Mesangial cell (primary cell): ENCODE measurements at places on chromosomes 7 and 10. TPM values are rescaled to one million over a fixed set of nuclear protein-coding genes. Genes with fewer than 3 reads are reported as not detected.

DUSP5 gene
- total RNA-seq = 22.6 and 26.9 TPM in 2 replicates

SPDYE2B gene
- not detected in 2 replicates for total RNA-seq

CRTAC1 gene
- 0.65 and 1.4 TPM in 2 replicates for total RNA-seq

PIP gene
- not detected in 2 replicates for total RNA-seq

SLC18A3 gene
- under 0.01 and 0.13 TPM in 2 replicates for total RNA-seq

PLPP4 gene
- total RNA-seq = 23.1 and 41.9 TPM in 2 replicates

KIAA1217 gene
- total RNA-seq = 6.8 and 21.9 TPM in 2 replicates

ANKRD2 gene
- 0.81 and 3.0 TPM in 2 replicates for total RNA-seq

GIMAP6 gene
- not detected in 2 replicates for total RNA-seq

SCIN gene
- 0.49 and 8.6 TPM in 2 replicates for total RNA-seq

SFXN3 gene
- total RNA-seq = 66.3 and 109 TPM in 2 replicates

CABCOCO1 gene
- total RNA-seq = 0.16 and 1.5 TPM in 2 replicates

LDB3 gene
- under 0.01 and 0.13 TPM in 2 replicates for total RNA-seq

WDFY4 gene
- not detected in 2 replicates for total RNA-seq

ACSM6 gene
- not detected in 2 replicates for total RNA-seq

FAM25G gene
- total RNA-seq = not detected in 2 replicates

AGAP5 gene
- 0.65 and 2.4 TPM in 2 replicates for total RNA-seq

MARVELD1 gene
- 37.5 and 61.7 TPM in 2 replicates for total RNA-seq

SH2D4B gene
- total RNA-seq = under 0.01 TPM in 1 of 2 replicates, not detected in the other

IFIT3 gene
- 4.3 and 5.4 TPM in 2 replicates for total RNA-seq

FOXP2 gene
- total RNA-seq = 0.33 and 1.1 TPM in 2 replicates

IGFBP3 gene
- total RNA-seq = 56.2 and 173 TPM in 2 replicates

TMEM229A gene
- total RNA-seq = not detected in 2 replicates

PNLIPRP1 gene
- not detected in 2 replicates for total RNA-seq

MEPCE gene
- total RNA-seq = 26.4 and 30.4 TPM in 2 replicates

WASHC2C gene
- total RNA-seq = 14.8 and 27.0 TPM in 2 replicates

ABCC2 gene
- total RNA-seq = 0.38 and 0.81 TPM in 2 replicates

KEL gene
- 0.13 TPM in 1 of 2 replicates, not detected in the other for total RNA-seq

LRIT1 gene
- total RNA-seq = not detected in 2 replicates

OR6V1 gene
- not detected in 2 replicates for total RNA-seq

SPDYE8 gene
- total RNA-seq = not detected in 2 replicates

SPACDR gene
- 0.89 TPM in 1 of 2 replicates, not detected in the other for total RNA-seq

HSPA12A gene
- total RNA-seq = 12.7 and 36.4 TPM in 2 replicates

HTR5A gene
- total RNA-seq = not detected in 2 replicates

GAD2 gene
- not detected in 2 replicates for total RNA-seq

LIPF gene
- not detected in 2 replicates for total RNA-seq

OR13A1 gene
- total RNA-seq = not detected in 2 replicates

CNPY1 gene
- total RNA-seq = not detected in 2 replicates

HOXA3 gene
- 39.4 and 86.7 TPM in 2 replicates for total RNA-seq

PRRT4 gene
- total RNA-seq = 0.13 TPM in 1 of 2 replicates, not detected in the other

MAT1A gene
- total RNA-seq = not detected in 2 replicates

ITGA8 gene
- total RNA-seq = 0.25 TPM in 1 of 2 replicates, not detected in the other

HPS6 gene
- total RNA-seq = 30.2 and 32.3 TPM in 2 replicates

AHR gene
- 72.4 and 85.6 TPM in 2 replicates for total RNA-seq

TNS3 gene
- 27.5 and 64.0 TPM in 2 replicates for total RNA-seq

C7orf57 gene
- 0.13 and 0.16 TPM in 2 replicates for total RNA-seq

CDCA7L gene
- total RNA-seq = 28.1 and 40.6 TPM in 2 replicates

SHLD2 gene
- 12.5 and 20.7 TPM in 2 replicates for total RNA-seq

ANKRD30A gene
- total RNA-seq = not detected in 2 replicates

TMEM178B gene
- total RNA-seq = 6.0 and 19.4 TPM in 2 replicates

ZNF239 gene
- 3.2 and 3.7 TPM in 2 replicates for total RNA-seq

TMEM225B gene
- 0.51 and 0.65 TPM in 2 replicates for total RNA-seq

NCF1 gene
- 0.63 and 2.0 TPM in 2 replicates for total RNA-seq

GPER1 gene
- 2.6 and 2.9 TPM in 2 replicates for total RNA-seq

PNLIPRP2 gene
- total RNA-seq = not detected in 2 replicates

AKR1C2 gene
- total RNA-seq = 1.1 and 5.3 TPM in 2 replicates

NYAP1 gene
- 0.16 and 4.2 TPM in 2 replicates for total RNA-seq

IFIT5 gene
- total RNA-seq = 8.6 and 8.8 TPM in 2 replicates

GNGT1 gene
- not detected in 2 replicates for total RNA-seq
